ENCODE measurements at places on chromosomes 12 and 14.

GRCh38 chr12:92553389-92553788 is 149.4 kb upstream of the PLEKHG7 start:
- DNase-seq = no peak

DNA sequence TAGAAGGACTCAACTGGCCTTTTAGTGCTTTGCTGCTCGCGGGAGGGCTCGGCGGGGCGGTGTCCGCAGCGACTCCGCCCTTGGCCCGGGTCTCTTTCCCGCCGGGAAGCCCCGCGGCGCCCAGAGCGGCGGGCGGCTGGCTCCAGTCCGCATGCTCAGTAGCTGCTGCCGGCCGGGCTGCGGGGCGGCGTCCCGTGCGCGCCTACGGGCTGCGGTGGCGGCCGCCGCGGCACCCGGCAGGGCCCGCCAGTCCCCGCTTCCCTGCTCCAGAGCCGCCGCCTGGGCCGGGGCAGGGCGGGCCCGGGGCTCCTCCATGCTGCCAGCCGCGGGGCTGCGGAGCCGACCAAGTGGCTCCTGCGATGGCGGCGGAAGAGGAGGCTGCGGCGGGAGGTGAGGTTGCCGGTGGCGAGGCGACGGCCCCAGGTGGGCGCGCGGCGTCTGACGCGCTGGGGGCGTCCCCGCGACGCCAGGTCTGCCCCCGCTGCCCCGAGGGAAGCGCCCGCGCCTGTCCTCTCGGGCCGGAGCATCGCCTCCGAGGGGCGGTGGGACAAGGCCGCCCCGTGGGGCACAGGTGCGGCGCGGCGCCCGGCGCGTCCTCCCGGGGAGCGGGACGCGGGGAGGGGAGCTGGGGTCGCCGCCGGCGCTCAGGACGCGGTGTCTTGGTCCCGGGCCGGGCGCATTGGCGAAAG is at the start of gene BMAL2:
Gene BMAL2, plus strand, starts transcription at position 123 of the 689 bp plus-strand sequence. Its CDS starts 237 bp downstream, at position 360.
- peak; percentile 19 for DNase-seq

DNA sequence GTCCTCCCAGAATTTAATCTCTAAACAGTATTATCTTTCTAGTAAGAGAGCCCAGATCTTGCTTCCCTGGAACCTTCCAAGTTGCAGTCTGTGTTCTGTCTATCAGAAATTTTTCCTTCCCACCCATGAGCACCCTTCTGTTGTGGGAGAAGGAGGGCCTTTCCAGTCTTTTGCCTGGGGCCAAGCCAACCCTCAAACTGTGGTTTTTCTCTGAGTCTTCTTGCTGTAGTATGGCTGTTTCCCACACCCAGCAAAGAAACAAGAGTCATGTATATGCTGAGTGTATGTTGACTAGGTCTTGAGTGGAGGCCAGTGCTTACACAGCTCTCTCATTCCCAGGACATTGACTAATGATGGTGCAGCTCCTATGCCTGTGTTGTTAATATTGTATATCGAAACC is 104.5 kb downstream of the TGFB3 start:
- DNase-seq = no peak

DNA sequence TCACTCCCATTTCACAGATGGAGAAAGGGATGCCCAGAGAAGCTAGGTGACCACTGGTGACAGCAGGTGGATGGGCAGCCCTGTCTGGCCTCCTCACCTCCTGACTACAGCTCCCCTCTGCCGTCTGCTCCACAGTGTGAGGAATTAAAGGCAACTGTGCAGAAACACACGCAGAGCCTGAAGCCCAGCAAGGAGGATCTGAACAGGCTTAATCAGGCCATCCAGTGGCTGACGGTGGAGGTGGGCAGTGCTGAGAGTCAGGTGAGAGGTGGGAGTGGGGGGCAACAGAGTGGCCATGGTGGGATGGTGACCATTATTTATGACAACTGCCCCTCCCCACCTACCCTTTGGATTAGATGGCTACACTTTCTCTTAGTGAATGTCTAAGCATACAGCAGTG is 1.2 kb downstream of the KRT86 start:
- DNase-seq = no peak

- DNase-seq = no peak
Observed at GRCh38 chr12:113257564-113257963, 36.3 kb downstream of the TPCN1 start.

GRCh38 chr12:113934060-113934814 is 31.9 kb downstream of the RBM19 start:
- no peak for DNase-seq

DNA sequence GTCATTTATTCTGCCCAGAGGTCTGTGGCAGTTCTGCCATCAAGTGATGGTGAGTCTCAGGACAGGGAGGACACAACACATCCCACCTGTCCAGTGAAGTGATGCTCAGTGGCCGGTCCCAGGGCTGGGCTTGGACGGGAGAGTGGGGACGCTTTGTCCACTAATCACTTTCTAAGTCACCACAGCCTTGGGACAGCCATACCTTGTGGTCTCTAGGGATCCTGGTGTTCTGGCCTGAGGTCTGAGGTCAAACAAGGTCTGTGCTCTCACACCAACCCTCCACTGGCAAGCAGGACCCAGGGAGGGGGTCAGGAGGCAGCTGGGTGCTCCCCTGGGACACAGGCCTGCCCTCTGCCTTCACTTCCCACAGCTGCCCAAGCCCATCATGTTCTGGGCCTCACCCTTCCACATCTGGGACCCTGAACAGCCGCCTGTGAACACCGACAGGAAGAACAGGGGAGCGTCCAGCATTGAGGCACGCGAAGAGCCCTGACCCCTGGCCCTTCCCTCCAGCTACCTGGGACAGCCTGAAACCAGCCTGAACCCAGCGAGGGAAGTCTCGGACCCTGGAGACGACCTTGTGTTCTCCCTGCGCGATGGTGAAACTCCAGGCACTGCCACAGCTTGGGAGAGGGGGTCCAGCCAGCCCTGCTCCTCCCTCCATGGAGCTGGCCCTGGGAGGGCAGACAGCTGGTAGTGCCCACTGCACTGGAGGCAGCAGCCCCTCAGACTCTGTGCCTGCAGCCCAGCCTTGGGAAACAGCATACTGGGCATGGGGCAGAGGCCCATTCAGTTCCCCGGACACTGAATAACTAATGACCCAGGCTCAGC is 19.7 kb upstream of the GPR132 start:
- no peak for DNase-seq

DNA sequence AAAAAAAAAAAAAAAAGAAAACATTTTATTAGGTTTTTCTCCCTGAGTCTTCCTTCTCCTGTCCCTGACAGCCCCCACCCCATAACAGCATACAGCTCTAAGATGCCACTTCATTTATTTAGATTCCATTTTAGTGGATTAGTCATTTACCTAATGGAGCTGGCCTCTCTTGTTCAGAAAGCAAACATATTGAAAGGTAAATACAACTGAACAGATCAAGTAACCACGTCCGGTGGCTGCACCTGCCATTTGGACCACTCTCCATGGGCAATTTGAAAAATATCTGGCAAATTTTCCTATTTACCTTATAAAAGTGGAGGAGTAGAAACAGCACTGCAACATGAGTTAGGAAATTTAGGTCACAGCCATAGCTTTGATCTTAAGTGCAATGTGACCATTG is 254.6 kb downstream of the C12orf42 start:
- DNase-seq = no peak

DNA sequence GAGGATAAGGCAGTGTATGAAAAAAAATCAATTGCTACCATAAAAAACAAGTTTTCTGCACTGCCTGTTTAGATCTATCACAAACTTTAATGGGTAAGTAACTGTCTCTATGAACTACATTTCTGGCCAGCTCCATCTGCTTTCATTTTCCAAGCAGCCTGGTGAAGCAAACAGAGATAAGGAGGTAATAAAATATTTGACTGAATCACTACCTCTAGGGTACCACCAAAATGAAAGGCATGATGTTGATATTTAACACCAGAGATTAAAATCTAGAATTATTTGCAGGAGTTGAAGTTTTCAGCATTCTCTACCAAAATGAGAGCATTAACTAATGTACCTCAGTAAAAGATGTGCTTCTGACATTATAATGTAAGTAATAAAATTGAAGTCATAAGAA is 863.5 kb upstream of the MGAT4C start:
- no peak for DNase-seq

- DNase-seq = no peak
Observed at GRCh38 chr14:63770187-63770807, 42.4 kb upstream of the SGPP1 start.

- no peak for DNase-seq
Observed at GRCh38 chr14:65446159-65446558, 33.6 kb downstream of the FUT8 start.

- no peak for DNase-seq
Observed at GRCh38 chr12:2959192-2959504, at the start of gene TEAD4. Gene TEAD4 (plus strand): TSS chr12:2959397.

Measured in stimulated activated CD4-positive, alpha-beta T cell treated with anti-CD3 and anti-CD28 coated beads, Interleukin-15, amount 100 ng/mL, for 1 hour (primary cell).